ENCODE measurements at places on chromosomes 5 and 9.

- DNase-seq: no peak
Measured at GRCh38 chr9:16679327-16679821, 191.1 kb downstream of the BNC2 start.

DNA sequence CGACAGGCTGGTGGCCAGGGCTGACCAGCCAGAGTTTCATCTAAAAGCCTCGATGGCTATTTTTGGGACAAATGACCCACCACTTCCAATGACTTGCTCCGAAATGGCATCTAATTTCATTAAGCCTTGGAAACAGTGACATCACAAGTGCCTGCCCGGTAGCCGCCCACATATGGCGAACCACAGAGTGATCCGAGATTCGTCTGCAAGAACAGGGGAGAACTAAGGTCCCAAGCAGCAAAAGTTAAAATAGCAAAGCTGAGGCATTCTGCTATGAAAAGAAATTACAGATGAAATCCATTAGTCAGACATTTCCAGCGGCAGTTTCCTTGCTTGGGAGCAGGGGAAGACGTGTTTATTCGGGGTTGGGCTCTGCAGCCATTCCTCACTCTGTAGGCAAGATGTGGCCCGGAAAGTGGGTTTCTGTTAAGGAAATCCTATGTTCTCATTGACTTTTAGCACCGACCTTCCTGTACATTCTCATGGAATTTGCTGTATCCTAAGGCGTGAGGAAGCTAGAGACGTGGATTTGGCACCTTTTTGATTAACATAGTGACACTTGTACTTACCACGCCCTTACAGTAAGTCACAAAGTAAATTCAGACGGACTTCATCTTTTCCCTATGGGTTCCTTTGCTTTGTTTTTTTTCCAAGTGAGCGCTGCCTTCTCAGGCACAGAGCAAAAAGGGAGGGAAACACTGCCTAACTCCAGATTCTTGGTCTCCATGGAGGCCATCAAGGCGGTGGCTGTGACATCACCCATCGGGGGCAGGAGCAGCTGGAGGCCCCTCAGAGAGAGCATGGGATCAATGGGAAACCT, 45.1 kb downstream of the ERGIC1 start:
- no peak for DNase-seq

GRCh38 chr5:59764361-59764760, 129.2 kb downstream of the PDE4D start:
- DNase-seq: no peak

DNA sequence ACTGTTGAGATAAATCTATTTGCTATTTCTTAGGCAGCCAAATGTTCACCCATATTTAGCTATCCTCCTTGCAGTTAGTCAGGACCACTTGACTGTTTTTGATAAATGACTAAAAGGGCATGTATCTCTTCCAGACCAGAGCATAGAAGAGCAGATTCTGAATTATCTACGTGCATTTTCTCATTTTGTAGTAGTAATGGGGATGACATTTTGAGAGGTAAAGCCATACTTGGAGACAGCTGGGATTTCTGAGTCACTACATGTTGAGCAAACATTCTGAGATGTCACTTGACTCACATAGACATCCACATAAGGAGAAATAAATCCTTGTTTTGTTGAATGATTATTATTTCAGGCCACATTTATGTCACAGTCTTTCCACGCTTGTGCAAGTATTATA, 297.6 kb downstream of the CDH10 start:
- DNase-seq: no peak

DNA sequence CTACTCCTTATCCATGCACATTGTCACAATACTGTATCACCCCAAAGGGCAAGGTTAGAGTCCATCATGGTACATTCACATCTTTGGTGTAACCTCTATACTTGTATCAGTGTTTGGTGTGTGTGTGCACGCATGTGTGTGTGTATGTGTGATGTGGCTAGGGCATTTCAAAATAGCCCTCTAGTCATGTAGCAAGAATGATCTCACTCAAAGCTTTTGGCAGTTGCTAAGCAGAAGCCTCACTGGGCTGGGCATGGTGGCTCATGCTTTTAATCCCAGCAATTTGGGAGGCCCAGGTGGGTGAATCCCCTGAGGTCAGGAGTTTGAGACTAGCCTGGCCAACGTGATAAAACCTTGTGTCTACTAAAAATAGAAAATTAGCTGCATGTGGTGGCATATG, 245.3 kb downstream of the ADGRV1 start:
- DNase-seq: no peak

- no peak for DNase-seq
Measured at GRCh38 chr9:18905028-18905882, 127.8 kb downstream of the SAXO1 start.

GRCh38 chr5:14741801-14742440, 77.4 kb downstream of the OTULIN start:
- no peak for DNase-seq

GRCh38 chr5:83911367-83911919, 190.8 kb upstream of the HAPLN1 start:
- DNase-seq: no peak

- no peak for DNase-seq
Measured at GRCh38 chr9:78866207-78867132, 569.5 kb downstream of the PSAT1 start.

DNA sequence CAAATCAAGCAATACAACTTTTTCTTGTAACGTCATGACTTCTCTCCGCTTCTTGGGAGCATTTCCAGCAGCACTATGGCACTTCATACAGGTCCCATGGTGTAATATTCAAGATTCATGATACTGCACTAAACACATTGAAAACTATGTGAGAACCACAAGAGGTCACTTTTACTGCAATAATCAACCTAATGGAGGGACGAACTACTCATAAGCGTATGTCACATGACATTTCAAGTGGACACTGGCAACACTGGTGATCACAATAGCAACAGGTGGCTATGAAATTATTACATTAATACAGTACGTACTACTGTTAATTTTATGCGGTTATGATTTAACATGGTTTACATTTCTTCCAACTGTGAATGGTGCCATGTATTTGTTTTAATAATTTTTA, 78.6 kb upstream of the TBC1D9B start:
- DNase-seq: no peak

GRCh38 chr9:14650596-14650995, 42.6 kb downstream of the ZDHHC21 start:
- DNase-seq: no peak

GRCh38 chr9:133202145-133202513, 6.9 kb downstream of the OBP2B start:
- DNase-seq: no peak

GRCh38 chr5:168059131-168059530, 232.3 kb upstream of the WWC1 start:
- no peak for DNase-seq

GRCh38 chr9:84669288-84670137, at the start of gene NTRK2:
Gene NTRK2, plus strand, starts transcription at chr9:84669729. Its CDS starts 1,020 bp downstream, at chr9:84670749.
- DNase-seq: peak; percentile 28

- DNase-seq: no peak
Measured at GRCh38 chr5:176626876-176627236, 3.5 kb downstream of the SNCB start.

DNA sequence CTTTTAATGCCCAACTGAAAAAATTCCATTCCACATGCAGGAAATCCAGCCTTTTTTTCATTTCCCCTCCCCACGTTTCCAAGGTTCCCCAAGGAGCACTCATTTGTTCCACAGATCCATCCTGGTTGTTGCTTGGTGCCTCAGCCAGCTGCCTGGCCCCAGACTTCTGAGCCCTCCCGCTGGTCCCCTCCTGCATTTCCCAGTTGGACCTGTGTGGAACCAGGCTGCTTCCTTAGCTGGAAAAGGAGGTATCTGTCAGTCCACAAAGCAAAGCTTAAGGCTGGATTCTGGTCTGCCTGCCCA, 44.8 kb downstream of the ANGPTL2 start:
- DNase-seq: no peak

GRCh38 chr5:1348986-1349245, 4.0 kb upstream of the CLPTM1L start:
- DNase-seq: no peak

- DNase-seq: no peak
Measured at GRCh38 chr5:140647042-140647419, 399 bp downstream of the NDUFA2 start.

DNA sequence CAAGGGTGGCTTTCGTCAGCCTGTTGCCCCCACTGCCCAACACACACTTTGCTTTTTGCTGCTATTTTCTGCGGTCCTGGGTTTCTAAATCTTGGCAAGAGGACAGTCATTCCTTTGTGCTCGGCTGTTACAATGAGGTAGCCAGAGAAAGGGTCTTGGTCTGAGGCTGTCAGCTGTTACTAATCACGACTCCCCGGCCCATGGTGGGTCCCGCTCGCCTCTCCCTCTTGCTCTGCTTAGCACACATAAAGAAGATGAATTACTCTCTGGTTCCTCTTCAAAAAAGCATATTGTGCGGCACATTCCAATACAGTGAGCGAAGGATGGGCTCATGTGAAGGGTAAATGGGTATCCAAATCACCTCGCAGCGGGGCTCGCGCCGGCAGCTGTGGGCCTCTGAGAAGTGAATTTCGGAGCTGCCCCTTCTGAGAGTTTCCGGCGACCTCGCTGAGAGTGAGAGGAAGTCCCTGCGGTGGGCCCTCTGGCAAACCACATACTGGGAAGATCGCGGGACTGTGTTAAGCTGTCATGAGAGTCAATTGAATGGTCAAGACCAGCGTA, 56.0 kb downstream of the SLC1A3 start:
- no peak for DNase-seq

- no peak for DNase-seq
Measured at GRCh38 chr5:174251305-174252000, 205.9 kb downstream of the NSG2 start.

GRCh38 chr9:129317179-129318011, 139.3 kb upstream of the IER5L start:
- peak; percentile 28 for DNase-seq

GRCh38 chr9:36051317-36051716, 14.6 kb downstream of the RECK start:
- DNase-seq: peak; percentile 22

GRCh38 chr5:6518298-6519057, 69.8 kb downstream of the UBE2QL1 start:
- no peak for DNase-seq

- DNase-seq: peak; percentile 16
Measured at GRCh38 chr9:27505744-27506161, 18.3 kb upstream of the IFNK start.

- DNase-seq: no peak
Measured at GRCh38 chr9:133822430-133823065, 84.4 kb upstream of the SARDH start.

- DNase-seq: peak; percentile 63
Measured at GRCh38 chr5:40679913-40680681, at the start of gene PTGER4. Gene PTGER4, plus strand, starts transcription at chr5:40679915. Its CDS starts 1,079 bp downstream, at chr5:40680994.

DNA sequence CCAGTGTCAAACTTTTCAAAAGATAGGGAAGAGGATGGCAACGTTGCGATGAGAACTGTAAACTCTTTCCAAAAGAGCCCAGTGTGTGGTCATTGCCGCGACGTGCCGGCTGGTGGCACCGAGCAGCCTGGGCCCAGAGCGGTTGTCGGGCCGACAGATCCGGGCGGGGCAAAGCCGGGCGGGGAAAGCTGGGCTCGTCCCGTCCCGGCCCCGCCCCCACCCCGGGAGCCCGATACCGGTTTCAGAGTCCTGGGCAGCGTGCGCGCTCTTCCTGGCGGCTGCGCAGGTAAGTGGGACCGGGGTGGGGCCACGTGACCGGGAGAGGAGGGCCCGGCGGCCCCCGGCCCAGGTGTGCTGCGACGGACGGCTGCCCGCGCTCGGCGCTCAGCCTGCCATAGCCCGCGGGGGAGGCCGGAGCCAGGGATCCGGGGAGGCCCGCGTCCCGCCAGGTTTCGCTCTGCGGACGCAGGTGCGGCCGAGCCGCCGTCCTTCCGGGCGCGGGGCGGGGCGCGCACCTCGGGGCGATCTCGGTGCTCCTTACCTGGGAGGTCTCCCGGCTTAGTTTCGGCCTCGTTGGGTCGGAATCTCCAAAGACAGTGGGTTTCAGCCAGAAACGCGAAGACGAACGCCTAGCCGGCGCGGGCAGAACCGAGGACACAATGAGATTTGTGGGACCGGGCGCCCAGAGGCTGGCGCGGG, at the start of gene MARVELD2:
TSS of gene MARVELD2 (plus strand) at position 232 of the 699 bp plus-strand sequence. CDS start 4,270 bp downstream, outside the sequence.
- peak; percentile 54 for DNase-seq

- no peak for DNase-seq
Measured at GRCh38 chr9:93646640-93647178, 70.3 kb downstream of the PHF2 start.

GRCh38 chr5:7850395-7851239, at the start of gene CFAP90:
Gene CFAP90, minus strand, starts transcription at chr5:7851133. Its CDS starts 112 bp downstream, at chr5:7851021.
- no peak for DNase-seq

DNA sequence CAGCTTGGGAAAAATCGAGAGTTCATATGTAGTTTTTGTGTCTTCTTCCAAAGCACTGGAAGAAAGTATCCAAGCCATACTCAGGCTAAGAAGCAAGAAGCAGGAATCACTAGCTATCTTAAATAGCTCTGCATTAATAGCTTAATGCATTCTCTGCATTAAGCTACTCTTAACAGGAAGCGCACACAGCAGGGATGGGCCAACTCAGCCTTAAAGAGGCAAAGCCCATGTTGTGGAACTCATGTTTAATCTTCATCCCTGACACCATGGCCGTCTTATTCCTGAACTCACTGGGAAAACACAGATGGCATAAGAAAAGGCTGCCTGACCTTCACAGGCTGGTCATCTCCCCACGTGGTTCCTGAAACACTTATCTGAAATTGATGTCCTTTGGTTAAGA, 18.7 kb upstream of the ICE1 start:
- DNase-seq: no peak

GRCh38 chr5:56145106-56145505, 88.0 kb downstream of the ANKRD55 start:
- DNase-seq: no peak

DNA sequence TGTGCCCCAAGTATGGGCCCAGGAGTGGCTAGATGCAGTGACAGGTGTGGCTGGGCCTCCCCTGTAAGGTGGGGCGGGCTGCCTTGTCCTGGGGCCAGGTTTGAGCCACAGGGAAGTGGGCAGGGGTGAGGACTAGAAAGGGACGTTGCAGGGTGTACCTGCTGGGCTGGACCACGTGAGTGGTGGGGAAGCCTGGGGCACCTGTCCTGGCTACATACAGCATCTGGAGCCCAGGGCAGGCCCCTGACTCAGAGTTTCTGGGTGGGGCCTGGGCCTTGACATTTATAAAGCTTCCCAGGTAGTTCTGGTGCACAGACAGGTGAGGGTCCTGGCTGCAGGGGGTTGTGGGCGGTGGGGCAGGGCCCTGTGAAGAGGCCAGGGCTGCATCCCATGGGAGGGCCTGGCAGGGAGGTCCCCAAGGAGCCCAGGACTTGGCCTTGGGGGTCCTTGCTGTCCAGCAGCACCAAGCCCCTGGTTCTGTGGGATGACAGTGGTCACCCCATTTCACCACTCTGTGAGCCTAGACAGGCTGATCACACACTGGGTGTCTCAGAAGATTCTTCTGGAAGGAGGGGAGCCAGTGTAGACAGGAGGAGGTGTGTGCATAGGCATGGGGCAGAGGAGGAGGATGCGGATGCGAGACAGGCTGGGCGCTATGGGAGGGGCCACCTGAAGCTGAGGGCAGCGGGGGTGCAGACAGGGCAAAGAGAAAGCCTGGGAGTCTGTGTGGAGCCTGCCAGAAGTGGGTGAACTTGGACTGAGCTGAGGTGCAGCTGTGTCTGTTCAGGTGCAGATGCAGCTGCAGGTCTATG, 94.0 kb downstream of the PHF2 start:
- DNase-seq: no peak
